ENCODE measurements at places on chromosomes 16 and 17.

DNA sequence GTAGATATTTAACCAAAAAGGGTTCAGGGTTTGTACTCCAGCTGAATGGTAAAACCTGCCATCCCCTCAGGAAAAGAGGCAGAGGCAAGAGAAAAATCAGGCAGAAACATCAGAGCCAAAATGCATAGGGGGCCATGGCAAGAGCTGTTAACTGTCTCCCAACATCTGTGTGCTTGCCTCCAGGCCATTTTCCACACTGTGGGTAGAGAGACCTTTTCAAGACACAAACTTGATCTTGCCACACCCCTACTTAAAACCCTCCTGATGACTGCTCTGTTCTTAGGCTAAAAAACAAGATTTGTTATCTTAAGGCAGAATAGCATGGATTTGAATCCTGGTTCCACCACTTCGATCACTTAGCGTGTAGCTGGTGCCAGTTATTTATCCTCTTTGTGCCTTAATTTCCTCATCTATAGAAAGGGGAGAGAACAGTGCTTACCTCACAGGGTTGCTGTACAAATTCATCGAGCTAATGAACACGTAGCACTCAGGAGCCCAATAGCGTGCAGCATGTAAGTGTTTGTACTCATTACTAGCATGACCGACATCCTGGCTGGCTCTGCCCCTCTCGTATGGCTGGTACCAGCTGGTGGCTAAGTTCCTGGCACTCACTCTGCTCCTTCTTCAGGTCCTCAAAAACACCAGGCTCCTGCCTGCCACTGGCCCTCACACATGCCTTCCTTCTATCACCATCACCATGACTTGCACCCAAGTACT, 25.8 kb downstream of the STAT3 start:
- no peak for DNase-seq

DNA sequence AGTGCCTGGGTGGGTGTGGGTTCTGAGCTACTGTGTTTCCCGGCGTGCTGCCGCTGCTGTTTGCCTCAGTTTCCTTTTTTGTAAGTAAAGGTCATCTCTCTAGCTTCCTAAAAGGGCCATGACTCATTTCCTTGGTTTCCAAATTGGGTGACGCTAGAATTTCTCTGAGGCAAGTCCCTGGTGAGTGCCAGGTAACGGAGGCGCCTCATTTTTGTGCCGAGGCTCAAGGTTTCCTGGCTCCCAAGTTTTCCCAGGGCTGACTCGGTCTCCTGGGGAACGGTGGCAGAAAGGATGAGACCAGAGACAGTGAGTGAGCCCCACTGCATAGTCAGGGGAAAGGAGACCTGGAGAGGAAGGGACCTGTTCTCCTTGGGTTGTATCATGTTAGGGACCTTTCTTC, 20.3 kb downstream of the MSI2 start:
- no peak for DNase-seq

DNA sequence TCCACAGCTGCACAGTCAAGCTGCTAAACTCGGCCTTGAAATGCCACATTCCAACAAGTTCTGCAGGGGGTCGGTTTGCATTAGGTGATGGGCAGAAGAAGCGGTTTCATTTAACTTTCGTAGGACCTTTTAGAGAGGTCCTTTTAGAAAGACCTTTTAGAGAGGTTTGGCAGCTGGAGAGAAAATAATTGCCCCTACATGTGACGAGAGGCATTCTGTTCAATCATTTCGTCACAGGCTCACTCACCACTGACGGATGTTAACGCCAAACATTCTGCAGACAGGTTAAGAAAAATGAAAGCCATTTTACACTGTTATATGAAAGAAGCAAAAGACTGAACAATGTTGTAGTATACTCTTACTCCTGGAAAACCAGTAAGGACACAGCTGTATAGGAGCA, 76.5 kb upstream of the ZNF423 start:
- DNase-seq = no peak

DNA sequence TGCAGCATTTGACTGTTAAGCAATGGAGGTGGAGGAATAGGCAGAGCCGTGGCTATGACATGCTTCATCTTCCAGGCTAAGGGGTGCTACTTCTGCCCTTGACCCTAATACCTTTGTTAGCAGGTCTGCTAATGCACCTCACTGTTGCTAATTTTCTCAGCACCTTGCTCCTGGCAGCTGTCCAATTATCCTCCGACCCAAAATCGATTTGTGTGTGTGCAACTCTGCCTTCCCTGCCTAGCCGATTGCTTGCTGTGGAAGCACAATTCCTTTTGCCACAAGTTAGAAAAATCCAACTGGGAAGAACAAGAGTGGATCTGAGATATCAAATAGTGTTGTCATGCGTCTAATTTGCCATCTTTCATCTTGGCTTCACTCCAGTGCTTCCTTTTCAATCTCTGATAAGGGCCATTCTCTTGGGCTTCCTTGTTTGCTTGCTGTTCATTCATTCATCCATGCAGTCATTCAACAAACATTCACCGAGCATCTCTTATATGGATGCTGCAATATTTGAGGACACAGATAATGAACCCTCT, 422.8 kb downstream of the RBFOX1 start:
- DNase-seq = no peak

DNA sequence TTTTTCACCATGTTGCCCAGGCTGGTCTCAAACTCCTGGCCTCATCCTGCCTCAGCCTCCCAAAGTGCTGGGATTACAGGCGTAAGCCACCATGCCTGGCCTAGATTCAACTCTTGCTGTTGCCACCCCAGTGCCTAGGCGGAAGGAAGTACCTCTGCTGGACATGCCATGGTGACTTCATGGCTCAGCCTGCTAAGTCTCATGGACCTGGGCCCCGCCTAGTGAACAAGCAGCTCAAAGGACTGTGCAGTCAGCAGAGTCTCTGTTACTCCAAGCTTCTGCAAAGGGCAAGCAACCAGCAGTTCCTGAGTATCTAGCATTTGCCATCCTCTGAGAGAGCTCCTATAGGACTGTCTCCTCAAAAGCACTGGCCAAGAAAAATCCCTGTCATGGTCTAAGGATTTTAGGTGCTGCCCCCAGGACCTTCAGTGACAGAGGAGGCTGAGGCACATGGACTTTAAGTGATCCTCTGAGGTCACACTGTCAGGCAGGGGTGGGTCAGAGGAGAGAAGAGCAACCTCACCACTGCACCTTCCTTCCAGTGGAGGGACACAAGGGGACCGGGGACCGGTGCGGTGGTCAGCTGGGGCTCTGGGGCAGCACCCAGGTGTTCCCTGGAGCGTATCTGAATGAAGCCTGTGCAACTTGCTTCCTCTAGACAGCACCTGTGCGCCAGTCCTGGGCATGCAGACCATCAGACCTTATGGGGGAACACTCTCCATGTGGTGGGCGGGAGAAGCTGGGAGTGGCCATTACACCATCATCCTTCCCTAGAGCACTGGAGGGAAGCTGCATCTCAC, 71.3 kb downstream of the IL21R start:
- no peak for DNase-seq

GRCh38 chr16:88700636-88701482, 5.3 kb downstream of the RNF166 start:
- DNase-seq = peak; percentile 96

DNA sequence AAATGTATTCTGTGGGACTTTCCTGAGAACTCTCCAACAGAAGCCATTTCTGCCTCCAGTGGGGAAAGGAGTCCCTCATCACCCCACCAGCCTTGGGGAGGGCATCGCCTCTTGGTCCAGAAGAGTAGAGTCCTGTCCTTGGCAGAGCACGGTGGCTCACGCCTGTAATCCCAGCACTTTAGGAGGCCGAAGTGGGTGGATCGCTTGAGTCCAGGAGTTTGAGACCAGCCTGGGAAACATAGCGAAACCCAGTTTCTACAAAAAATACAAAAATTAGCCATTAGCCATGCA, 41.0 kb downstream of the LYRM1 start:
- DNase-seq = no peak

GRCh38 chr16:2675714-2676113, 6.6 kb upstream of the KCTD5 start:
- DNase-seq = no peak

DNA sequence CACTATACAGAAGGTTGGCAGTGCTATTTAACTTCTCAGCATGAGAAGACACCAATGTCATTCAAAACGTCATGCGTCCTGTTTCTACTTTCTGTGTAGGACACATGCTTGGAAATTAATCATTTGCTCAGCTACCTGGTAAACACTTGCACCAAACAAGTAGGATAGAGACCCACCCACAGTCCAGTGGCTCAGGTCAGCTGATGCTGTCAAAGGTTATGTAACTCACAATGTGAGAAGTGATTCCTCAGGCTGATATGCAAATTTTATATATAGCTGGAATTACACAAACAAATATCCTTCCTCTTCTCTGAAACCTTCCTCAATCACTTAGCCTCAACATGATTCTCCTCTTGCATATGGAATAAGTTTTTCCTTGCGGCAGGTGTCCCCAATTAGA, 59.6 kb downstream of the ZZEF1 start:
- no peak for DNase-seq

DNA sequence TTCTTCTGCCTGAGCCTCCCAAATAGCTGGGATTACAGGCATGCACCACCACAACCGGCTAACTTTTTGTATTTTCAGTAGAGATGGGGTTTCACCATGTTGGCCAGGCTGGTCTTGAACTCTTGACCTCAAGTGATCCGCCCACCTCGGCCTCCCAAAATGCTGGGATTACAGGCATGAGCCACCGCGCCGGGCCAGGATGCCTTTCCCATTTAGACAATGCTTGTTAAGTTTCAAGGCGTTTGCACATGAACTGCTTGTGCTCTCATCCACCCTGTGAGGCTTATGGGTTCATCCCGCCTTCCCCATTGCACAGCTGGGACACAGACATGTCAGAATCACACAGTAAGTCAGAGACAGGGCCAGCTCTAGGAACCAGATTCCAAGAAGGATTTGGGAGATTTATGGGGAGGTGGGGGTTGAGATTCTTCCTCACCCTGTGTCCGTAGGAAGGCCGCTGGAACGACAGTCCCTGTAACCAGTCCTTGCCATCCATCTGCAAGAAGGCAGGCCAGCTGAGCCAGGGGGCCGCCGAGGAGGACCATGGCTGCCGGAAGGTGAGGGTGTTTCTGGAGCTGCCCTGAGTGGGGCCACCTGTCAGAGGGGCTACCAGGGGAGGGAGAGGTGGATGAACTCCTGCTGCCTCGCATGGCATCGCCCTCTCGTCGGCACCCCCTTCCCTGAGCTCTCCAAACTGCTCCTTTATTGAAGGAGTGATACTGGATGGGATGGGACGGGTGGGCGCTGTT, 46.3 kb downstream of the MRC2 start:
- DNase-seq = no peak

- peak; percentile 86 for DNase-seq
Observed at GRCh38 chr17:82030470-82031302, 792 bp upstream of the RAC3 start.

DNA sequence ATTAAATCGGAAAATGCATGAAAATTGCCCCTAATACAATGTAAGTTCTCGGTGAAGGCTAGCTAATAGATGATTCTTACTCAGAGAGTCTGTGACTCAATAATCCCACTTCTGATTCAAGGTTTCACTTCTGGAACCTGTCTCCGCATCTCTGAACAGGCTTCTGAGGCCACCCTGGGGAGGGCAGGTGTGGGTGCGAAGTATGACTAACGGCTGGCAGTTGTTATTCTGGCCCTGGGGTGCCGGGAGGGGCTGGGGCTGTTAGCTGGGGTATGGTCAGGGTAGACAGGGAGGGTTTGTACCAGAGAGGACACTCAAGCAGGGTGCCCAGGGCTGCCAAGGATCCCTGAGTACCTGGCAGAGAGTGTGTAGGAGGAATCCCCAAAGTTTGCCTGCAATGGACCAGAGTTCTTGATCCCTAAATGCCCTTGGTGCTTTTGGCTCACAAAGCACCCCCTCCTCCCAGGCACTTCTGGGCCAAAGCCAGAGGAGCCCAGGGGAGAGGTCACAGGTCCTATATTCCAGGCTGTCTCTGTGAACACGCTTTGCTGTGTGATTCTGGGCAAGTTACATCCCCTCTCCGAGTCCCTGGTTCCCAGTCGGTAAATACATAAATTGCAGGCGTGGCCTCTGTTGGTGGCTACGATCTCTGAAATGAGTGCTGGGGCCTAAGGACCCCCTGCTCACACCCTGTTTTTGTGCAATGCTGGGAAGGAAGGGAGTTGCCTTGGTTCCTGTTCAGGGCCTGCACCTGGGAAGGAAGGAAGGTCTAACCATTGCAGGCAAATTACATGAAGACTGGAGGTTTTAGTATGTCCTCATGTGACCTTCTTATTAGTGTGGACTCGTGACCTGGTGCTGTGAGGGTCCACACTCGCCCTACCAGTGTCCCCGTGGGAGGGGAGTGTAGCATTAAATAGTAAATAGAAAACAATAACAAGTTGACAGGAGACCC, 49.9 kb upstream of the CPNE2 start:
- DNase-seq = peak; percentile 79

DNA sequence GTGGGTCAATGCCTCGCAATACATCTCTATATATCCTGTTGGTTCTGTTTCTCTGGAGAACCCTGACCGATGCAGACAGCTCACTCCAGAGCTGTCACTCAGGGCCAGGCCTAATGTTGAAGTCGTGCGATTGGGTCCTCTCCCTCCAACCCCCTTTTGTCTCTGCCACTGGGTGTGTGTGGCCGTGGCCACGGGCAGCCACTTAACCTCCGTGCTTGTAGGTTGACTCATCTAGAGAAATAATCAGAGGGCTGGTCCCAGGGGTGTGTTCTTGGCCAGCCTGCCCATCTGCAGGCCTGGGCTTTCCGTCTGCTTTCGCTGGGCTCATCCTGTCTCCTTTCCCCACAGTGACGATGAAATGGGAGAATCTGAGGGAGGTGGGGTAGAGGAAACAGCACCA, 7.4 kb downstream of the ADAD2 start:
- no peak for DNase-seq

DNA sequence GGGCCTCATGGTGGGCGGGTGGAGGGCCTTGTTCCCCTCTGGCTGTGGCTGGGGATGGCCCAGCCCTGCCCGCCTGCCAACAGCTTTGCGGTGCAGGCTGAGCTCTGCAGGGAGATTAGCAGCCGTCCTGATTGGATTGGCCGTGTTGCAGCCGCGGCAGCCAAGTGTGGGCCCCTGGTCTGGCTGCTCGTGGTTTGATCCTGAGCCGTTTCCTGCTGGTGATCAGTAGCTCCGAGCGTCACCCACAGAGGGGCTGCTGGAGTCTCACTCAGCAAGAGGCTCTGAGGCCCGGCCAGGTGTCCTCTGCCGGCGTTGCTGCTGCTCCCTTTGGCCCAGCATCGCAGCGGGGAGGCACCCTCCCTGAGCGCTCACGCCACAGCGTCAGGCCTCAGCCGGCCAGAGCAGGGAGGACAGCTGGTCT, 32.5 kb downstream of the BAIAP2 start:
- no peak for DNase-seq

- no peak for DNase-seq
Observed at GRCh38 chr17:42632949-42633444, 23.5 kb downstream of the TUBG1 start.

GRCh38 chr16:51896013-51896412, 650.9 kb downstream of the TOX3 start:
- DNase-seq = no peak

GRCh38 chr17:60989379-60989778, 311.7 kb downstream of the BCAS3 start:
- DNase-seq = no peak

All from CD4-positive, alpha-beta T cell treated with Interleukin-6 at 100 ng/mL for 8 hours (primary cell).